ENCODE measurements at places on chromosomes 16 and 17.

DNA sequence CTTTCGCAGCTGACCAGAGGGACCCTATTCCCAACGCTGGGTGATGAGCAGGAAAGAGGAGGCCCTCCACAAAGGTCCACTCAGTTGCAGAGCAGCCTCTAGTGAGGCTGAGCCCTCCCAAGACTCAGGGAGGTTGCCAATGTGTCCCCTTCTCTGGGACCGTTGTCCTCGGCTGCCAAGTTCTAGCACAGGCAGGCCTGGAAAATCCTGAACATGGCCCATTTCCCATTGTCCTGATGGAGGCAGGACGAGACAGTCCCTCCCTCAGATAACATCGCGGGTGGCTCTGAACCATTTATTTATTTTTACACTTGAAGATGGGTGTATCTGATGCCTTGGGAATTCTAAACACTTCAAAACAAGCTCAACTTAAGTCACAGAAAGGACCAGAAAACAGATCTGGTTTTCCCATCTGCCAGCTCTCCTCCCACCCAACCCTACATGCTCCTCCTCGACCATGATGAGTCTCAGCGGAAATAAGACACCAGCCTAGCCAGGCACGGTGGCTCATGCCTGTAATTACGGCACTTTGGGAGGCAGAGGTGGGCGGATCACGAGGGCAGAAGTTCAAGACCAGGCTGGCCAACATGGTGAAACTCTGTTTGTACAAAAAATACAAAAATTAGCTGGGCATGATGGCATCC, 12.8 kb downstream of the CDIP1 start:
- no peak for DNase-seq

DNA sequence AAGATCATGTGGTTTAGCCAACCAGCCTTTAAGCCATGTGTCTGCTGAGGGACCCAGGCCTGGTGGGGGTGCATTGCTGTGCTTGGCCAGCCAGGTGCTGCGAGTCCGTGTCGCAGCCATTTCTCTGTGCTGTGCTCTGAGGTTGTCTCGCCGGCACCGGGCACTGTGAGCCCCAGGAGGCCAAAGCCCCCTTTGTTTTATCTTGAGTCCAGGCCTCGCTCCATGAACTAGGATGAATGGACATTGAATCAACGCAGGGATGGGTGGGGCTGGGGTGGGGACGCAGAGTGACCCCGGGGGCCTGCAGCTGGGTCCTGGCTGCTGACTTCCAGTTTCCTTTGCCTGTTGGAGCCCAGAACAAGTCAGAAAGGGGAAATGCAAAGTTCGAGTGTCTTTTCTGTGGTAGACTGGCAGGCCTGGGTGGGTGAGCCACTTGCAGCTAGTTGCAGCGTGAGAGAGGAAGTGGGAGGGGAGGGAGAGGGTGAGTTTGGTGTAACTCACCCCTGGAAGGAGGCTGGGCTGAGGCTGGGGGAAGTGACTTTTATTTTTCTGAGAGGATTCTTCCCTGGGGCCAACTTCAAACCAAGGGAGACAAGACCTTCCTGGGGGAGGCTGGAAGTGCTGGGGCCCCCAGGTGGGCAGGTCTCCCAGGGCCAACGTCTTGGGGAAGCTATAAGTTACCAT, 324.7 kb downstream of the SEC14L1 start:
- DNase-seq: peak; percentile 94

DNA sequence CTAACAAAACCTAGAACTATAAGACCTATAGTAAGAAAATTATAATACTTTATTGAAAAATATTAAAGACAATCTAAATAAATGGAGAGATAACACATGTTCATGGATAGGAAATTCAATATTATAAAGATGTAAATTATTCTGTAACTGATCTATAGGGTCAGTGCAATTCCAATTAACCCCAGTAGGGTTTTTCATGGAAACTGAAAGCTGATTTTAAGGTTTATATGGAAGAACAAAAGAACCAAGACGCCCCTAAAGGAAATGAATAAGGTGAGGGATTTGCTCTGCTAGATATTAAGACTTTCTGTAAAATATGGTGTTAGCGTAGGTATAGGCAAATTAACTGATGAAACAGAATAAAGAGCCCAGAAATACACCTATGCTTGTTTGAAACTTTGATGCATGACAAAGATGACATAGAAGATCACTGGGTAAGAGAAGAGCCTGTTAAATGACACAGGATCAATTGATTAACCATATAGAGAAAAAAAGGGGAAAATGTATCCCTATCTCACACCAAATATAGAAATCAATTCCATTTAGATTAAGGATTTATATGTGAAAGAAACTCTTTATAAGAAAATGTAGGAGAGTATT, 3.0 kb downstream of the ICAM2 start:
- DNase-seq: no peak

GRCh38 chr16:67014634-67015312, 14.2 kb upstream of the CBFB start:
- no peak for DNase-seq

DNA sequence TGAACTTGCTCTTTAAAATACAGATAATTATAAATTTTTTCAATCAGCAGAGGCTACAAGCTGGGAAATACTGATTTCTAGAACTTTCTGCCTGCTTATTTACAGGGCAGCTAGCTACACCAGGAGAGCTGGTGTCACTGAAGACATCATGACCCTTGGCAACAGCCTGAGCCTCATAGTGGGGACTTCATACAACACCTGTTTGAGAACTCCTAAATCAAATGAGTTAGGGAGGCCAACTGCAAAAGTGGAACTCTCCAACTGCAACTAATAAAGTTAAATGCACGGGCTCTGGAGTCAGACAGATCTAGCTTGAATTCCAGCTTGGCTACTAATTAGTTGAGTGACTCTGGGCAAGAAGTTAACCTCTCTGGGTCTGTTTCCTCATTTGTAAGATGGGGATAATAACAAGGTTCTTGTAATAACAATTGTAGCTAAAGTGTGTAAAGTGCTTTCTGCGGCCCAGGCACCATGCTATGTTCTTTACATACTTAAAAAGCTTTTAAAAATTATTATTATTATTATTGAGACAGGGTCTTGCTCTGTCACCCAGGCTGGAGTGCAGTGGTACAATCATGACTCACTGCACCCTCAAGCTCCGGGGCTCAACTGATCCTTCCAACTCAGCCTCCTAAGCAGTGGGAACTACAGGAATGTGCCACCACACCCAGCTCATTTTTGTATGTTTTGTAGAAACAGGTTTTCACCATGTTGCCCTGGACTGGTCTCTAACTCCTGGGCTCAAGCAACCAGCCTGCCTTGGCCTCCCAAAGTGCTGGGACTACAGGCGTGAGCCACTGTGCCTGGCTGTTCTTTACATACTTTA, 33.4 kb downstream of the VAC14 start:
- DNase-seq: no peak

- no peak for DNase-seq
Observed at GRCh38 chr17:50129728-50130558, at the start of gene SAMD14. TSS of gene SAMD14 (minus strand) at chr17:50130160. CDS start at chr17:50124959, 5,201 bp downstream.

- no peak for DNase-seq
Observed at GRCh38 chr17:2602597-2603017, 9.2 kb downstream of the PAFAH1B1 start.

GRCh38 chr16:66649636-66650205, 45.2 kb downstream of the CMTM3 start:
- DNase-seq: no peak

- peak; percentile 45 for DNase-seq
Observed at GRCh38 chr17:19386974-19387920, at the start of gene MFAP4. TSS of gene MFAP4 (minus strand) at chr17:19387190. CDS start at chr17:19387155, 35 bp downstream.

- DNase-seq: no peak
Observed at GRCh38 chr17:10574324-10574723, 24.9 kb upstream of the MYH2 start.

DNA sequence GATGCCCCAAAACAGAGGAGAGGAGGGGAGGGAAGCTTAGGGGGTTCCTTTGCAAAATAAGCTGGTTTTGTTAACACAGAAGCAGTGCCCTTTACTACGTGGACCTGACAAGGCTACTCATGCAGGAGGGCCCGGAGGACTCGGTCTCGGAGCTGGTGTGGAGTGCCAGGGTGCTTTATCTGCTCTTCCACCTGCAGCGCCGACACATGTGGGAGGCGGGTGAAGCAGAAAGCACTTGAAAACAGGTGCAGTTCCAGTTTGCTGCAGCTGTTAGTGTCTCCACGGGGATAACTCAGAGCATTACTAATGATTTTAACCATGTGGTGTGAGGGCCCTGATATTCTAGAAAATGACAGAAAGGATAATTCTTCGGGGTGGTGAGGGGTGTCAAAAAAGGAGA, 35.0 kb upstream of the MNT start:
- DNase-seq: no peak

GRCh38 chr17:81966343-81967243, 5.6 kb upstream of the NOTUM start:
- DNase-seq: no peak

DNA sequence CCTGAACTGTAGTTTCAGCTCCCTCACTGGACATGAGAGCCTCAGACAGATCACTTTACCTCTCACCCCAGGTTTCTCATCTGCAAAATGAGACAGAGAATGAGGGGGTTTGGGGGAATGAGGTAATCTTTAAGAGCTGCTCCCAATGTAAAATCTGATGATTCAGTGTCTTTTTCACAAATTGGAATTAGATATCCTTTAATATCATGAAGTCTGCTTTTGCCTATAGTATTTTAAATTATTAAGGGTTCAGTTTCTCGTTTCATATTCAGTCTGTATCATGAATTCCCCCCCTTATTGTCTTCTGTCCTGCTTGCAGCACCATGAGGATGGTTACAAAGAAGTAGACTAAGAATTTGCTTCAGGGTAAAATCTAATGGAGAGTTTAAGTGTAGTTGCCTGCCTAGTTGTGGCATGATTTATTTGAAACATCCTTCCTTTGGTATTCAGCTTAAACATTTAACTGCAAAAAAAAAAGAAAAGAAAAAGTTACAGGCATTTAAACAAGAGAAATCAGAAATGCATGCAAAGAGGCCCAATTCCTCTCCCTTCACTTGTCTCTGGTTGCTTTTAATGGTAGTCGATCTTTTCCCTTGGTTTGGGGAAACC, 77.3 kb downstream of the WNT3 start:
- no peak for DNase-seq

DNA sequence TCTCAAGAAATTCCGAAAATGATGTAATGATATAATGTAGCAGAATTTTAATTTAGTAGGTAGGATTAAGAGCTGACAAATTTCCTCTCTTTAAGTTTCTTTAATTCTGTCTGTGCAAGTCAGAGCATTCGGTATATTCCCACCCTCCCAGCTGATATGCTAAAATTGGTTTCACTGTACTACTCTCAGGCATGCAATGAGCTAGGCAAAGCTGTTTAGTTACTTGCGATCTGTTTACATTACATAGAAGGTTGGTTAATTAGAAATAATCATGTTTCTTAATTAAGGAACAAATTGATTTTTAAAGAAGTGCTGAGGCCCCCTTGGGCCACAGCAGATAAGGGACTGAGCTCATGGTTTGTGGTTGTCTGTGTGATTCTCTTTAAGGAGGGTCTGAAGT, 432.8 kb upstream of the HSBP1 start:
- DNase-seq: no peak

DNA sequence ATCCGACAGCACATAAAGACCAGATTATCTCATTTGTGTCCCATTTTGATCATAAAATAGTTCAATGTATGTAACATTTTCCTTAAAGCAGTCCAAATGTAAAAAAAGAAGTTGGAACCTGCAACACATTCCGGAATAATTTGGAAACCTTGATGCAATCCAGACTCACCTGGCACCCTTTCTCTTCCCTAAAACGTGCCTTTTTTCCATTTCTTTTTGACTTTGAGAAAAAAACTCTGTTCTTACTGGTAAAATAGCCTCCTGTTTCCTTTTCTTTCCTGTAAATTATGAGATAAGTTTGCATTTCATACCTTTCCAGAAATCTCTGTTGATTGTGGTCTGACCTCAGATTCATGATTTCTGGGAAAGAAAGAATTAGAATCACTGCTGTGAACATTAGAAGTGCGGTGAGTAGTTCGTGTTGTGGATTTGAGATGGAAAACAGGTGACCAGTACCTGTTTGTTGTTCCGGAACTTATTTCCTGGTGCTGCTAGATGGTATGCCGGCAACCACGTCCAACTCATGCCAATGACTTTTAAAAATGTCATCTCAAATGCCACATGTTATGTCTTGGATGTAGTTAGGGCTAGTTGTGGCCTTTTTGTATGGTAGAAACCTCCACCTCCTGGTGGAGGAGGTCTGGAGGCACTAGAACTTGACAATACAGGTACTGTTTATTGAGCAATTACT, 108.1 kb downstream of the SOCS1 start:
- no peak for DNase-seq

DNA sequence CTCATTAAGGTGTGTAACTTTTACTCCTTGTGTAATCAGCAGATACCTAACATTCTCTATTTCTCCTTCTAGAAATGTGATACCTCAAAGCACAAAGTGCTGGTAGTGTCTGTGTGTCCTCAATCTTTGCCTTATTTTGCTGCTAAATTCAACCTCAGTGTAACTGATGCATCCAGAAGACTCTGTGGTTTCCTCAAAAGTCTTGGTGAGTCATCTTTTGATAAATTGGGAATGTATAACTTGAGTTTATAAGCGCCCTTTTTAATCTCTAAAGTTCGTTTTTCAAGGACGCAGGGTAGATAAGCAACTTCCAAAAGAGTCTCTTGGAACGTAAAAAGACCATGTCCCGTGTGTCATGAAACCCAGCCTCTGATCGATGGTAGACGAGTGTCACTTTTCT, 10.2 kb downstream of the NARF start:
- DNase-seq: no peak

- no peak for DNase-seq
Observed at GRCh38 chr16:67163164-67163998, 1.2 kb upstream of the HSF4 start.

GRCh38 chr17:72504783-72505182, 384.0 kb downstream of the SOX9 start:
- no peak for DNase-seq

GRCh38 chr17:42922294-42922693, 21.7 kb downstream of the G6PC1 start:
- DNase-seq: no peak

GRCh38 chr16:69827524-69827923, 65.4 kb downstream of the WWP2 start:
- DNase-seq: no peak

DNA sequence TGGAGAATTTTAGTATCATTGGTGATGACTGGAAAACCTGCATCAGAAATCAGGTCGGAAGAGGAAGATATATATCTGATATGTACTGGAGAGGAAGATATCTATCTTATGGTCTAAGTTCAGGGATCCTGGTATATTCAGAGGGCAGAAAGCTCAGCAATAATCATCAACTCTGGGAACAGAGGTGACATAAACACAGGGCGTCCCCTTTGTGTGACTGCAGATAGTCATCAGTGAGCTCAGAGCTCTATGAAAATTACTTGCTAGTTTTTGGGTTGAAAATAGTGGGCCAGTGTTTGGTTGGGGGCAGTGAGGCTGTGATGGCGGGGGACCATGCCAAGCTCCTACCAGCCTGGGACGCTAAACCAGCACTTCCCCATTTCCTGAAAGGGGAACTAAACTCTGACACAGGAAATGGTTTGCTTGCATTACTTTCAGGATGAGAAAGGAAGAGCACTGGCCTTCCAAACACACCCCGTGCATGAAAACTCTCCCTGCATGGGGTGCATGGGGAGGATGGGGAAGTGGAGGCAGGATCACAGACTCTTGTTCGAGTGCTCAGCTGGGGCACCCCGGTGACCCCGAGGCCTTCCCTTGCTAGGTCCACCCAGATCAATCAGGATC, 15.8 kb downstream of the NOD2 start:
- DNase-seq: no peak

Measured in Jurkat, Clone E6-1 (cell line).